ENCODE measurements at places on chromosomes 12 and 14.

- DNase-seq, result no peak
These were observed 99.2 kb downstream of the BEGAIN start for GRCh38 chr14:100488057-100488456.

GRCh38 chr12:112443916-112444315 lies 25.2 kb downstream of the PTPN11 start:
- DNase-seq, result no peak

DNA sequence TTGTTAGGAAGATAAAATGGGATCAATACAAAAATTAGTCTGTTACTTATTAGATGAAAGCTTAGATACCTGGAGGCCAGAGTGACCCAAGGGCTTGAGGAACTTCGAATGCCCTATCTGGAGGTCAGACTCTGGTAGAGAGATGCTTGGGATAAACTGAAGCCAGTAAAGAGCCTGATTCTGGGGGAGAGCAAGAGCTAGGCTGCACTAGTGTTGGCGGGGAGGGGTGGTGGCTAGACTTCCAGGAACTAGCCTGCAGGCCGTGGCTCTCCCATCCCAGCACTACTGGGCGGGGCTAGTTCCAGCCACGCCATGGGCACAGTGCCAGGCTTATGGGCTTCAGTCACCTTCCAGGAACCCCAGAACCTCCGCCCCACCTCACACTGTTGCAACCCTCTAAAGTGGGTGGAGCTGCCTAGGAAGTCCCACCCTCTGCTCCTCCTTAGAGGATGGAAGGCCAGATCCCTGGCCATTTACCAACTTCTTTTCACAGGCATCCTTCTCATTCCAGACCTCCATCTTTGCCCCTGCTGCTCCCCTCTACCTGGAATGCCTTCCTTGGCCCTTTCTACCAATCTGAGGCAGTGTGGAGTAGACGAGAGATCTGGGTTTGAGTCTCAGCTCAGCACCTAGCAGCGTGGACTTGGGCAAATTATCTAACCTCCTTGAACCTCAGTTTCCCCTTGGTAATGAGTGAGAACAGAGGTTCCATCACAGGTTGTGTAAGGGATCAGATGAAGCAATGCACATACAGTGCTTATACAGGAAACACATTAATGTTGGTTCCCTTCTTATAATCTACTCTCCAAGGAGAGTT lies 6.3 kb upstream of the NFE2 start:
- DNase-seq, result no peak

DNA sequence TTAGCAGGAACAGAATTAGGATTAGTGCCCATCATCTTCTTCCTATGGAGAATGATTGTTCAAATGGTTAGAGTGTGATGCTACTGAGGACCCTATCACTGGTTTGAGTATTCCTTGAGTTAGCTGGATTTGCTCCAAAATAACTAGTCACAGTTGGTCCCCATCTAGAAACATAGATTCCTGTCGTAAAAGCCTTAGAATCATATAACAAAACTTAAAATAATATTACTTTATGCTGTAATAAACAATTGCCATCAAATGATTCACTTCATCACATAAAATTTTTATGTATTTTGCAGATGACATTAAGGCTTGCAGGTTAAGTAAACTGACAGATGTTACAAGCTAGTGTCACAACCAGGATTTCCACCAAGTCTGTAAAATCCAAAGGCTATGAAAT lies 209.8 kb downstream of the CCER1 start:
- no peak for DNase-seq

DNA sequence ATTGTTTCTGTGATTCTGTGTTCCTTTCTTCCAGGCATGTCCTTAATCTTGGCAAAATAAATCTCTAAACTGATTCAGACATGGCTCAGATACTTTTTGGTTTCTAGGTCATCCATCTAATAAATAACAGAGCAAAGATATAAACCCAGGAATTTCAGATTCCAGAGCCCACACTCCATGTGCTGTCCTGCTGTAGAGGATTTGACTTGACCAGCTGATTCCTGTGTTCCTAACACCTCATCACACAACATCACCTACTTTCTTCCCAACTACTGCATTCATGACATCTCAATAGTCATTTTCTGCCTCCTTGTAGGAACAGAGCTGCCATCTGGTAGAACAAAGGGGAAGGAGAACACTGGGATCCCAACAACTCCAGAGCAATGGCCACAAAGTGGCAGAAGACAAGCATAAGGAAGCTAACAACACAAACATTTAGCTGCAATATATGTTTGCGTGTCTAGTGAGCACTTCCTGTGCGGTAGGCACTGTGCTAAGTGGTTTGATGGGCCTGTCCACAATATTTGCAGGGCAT lies 91.9 kb upstream of the OVCH1 start:
- no peak for DNase-seq

DNA sequence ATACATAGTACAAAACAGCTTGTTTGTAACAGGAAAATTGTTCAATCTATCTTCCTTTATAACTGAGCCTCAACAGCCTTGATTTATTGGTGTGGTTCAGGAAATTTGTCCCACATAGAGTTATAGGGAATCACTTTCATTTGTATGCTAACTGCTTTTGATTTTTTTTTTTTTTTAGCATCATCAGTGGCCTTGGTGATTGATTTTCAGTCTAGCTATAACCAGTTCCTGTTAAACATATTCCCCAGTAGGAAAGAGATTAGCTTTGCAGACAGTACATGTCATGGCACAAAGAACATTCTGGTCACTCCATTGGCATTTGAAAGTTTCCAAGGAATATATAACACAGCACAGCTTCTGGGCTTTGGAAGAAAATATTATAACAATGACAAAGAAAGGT lies 337.3 kb upstream of the TMPO start:
- DNase-seq, result no peak

GRCh38 chr12:54052438-54053002 lies 1.1 kb upstream of the HOXC4 start:
- no peak for DNase-seq

DNA sequence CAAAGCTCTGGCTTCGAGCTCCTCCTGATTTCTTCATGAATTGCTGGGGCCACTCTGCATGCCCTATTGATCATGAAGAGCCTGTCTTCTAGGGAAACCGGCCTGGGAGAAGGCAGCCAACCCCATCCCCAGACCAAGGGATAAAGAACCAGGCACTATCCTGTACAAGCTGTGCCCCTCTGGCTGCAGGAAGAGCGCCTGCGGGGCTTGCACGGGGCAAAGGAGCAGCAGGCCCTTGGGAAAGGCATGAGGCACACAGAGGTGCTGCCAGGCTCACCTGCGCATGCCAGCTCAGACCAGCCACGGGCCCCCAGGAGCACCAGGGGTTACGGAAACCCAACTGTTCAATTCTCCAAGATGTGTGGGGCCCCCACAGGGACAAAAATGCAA lies 2.1 kb downstream of the ITPK1 start:
- DNase-seq, result no peak

GRCh38 chr12:47754126-47754525 lies 4.6 kb downstream of the RAPGEF3 start:
- no peak for DNase-seq

All from ecto neural progenitor cell (in vitro differentiated cells).